ENCODE measurements at places on chromosomes 5 and 9.

- no peak for DNase-seq
Measured at GRCh38 chr5:31767335-31768031, 128.6 kb downstream of the PDZD2 start.

DNA sequence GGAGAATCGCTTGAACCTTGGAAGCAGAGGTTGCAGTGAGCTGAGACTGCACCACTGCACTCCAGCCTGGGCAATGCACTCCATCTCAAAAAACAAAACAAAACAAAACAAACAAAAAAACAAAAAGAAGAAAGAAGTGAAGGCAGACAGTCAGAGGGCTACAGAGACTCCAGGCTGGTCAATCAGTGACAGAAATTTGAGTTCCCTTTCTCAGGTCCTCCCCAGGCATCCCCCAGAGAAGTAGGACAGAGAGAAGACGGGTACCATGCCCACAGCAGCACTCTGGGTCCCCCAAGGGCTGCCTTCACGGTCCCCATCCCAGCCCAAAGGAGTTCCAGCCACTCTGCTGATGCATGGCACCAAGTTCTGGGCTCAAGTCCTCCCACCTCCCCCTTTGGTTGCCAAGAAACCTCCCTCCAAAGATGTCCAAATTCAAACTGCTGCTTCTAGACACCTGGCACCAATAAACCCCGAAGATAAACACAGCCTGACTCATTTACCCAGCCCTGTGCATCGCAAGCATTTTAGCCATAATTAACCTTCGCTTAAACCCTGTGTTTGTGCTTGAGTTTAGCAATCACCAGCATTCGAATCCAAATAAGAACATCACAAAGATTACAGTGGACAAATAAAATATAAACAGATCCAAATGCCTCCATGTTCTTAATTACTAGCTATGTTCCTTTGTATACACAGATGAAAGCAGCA, 24.0 kb downstream of the SEMA4D start:
- no peak for DNase-seq

DNA sequence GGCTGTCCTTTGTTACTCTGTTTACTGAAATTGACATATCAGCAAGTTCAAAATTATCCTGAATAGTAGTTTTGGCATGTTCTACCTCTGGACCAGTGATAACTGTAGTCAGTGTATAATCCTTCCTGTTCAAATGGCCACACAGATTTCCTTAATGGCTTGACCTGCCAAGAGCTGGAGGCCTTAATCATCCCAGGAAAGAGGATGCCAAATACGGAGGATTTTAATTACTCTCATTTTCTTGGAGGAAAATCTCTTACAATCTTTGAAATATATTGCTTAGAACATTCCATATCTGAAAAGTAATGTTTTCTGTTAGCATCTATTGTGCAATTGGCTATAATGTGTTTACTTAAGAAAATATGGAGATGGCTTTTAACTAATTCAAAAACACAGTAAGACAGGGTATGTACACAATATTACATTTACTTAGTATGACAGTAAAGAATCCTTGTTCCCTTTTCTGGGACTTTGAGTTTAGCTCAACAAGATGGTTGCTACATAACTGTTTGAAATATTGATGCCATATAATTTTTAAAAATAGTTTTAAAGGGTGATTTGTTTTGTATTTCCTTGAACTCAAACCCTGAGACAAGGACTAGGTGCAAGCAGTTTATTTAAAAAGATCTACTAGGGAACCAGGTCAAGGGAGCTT, 68.9 kb upstream of the SELENOP start:
- no peak for DNase-seq

GRCh38 chr9:92276331-92277032, 17.0 kb downstream of the IARS1 start:
- no peak for DNase-seq

- no peak for DNase-seq
Measured at GRCh38 chr5:21680196-21680595, 1172.9 kb downstream of the CDH12 start.

- DNase-seq: no peak
Measured at GRCh38 chr9:108052431-108053080, 563.0 kb upstream of the KLF4 start.

GRCh38 chr9:132036521-132036920, 43.1 kb downstream of the MED27 start:
- DNase-seq: no peak

DNA sequence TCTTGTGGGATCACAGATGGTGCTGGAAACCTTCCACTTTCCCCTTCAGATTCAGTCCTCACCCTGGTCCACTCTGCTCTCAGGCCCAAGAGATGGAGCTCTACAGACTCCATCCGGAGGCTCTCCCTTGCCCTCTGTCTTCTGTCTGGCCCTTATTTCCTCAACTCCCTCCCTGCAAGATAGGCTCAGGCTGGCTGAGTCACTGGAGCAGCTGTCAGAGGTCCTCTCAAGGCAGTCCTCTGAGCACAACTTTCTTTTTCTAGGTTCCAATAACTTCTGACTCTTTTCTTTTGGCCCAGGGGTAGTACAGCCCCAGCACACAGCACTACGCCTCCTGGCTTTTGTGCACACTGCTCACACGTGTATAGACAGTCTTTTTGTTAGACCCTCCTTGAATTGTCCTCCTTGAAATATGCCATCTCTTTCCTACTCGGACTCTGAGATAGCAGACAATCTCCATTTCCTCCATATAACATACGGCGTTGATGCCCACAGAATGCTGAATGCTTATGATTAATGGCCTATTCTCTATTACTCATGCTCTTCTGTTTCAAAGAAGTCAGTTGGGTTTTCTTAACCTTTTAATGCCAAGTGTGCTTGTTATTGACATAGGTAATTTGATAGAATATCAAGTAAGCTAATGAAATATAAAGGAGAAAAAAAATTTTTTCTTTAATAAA, 193.1 kb downstream of the SLC12A2 start:
- no peak for DNase-seq

- DNase-seq: no peak
Measured at GRCh38 chr5:132526290-132526973, 16.9 kb downstream of the IL5 start.

DNA sequence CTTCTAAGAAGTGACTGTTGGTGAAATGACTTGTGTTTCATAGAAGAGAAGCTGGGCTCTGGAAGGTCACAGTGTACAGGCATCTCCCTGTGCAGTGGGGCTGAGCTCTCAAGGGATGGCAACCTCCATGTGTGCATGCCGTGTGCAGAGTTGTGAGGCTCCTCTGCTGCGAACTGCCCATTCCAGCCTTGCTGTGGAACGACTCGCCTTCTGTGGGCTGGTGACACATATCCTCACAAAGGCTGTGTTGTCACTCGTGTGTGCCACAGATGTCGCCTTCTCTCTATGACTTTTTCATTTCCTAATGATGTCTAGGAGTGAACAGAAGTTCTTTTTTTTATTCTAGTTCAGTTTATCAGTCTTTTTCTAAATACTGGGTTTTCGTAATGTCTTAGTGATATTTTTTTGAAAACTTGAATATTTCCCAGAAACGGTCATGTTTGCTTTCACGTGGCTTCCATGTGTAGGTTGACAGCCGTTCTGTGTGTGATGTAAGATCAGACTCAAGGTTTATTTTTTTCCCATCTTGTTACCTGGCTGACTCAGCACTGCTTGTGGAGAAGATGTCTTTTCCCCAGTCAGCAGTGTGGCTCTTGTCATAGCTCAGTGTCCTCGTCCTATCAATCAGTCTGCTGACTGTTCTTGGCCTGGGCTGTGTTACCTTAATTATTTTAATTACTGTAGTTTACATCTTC, 57.3 kb upstream of the CACNA1B start:
- no peak for DNase-seq

GRCh38 chr9:82565188-82565969, 497.6 kb downstream of the RASEF start:
- no peak for DNase-seq

DNA sequence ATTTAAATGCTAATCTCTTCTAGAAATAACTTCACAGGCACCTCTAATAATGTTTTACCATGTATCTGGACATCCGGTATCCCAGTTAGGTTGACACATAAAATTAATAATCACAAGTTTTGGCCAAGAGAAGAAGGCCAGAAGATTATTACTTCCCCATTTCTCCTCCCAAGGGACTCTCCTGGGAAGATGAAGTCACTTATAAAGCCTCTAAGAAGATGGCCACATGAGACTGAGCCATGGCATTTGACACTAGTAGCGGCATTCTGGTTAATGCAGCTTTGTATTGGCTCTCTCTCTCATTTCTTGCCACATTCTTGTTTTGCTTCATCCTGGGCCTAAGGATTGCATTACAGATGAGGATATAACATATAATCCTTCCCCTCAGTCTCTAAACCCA, 34.5 kb upstream of the RASA1 start:
- DNase-seq: no peak

DNA sequence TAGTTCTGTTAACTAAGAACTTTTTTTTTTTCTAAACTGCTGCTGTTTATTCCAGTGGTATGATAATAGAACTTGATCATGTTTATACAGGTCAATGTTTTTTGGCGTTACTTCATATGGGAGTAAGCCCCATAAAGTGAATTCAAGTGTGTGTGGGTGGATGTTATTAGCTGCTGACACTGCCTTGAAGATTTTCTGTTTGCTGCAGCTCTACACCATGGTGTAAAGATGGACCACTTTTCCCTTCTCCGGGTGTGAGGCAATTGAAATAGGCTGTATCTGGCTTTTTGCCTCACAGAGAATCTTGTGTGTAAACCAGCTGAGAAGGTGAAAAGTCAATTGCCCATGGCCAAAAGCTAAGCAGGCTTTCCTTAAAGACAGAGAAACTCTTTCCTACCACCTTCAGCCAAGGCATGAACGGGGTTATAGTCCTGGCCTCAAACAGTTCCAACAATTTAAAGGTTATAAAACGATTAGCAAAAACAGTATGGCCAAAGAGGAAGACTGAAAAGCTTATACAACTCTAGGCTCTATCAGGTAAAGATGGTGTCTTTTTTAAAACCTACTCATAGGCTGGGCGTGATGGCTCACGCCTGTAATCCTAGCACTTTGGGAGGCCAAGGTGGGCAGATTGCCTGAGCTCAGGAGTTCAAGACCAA, 33.9 kb upstream of the ABCA1 start:
- no peak for DNase-seq

GRCh38 chr5:96214442-96215197, 218.4 kb downstream of the PCSK1 start:
- no peak for DNase-seq

GRCh38 chr5:138890644-138891043, 15.5 kb upstream of the LRRTM2 start:
- DNase-seq: no peak

DNA sequence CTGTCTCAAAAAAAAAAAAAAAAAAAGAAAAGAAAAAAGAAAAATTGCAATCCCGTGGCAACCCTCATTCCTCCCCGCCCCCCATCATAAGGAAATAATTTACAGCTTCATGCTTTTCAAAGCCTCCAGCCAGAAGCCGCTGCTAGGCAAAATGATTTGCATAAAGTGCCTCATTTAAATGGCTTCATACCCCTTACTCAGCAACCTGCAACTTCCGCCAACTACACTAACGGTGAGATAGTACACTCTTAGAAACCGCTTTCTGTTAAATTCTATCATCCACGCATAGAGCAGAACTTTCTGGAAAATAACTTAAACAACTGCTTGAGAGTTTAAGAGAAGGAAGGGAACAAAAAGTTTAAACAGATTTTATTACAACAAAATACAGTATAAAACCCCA, 17.8 kb downstream of the SERINC5 start:
- no peak for DNase-seq

- no peak for DNase-seq
Measured at GRCh38 chr9:462606-463005, 247.9 kb downstream of the DOCK8 start.

DNA sequence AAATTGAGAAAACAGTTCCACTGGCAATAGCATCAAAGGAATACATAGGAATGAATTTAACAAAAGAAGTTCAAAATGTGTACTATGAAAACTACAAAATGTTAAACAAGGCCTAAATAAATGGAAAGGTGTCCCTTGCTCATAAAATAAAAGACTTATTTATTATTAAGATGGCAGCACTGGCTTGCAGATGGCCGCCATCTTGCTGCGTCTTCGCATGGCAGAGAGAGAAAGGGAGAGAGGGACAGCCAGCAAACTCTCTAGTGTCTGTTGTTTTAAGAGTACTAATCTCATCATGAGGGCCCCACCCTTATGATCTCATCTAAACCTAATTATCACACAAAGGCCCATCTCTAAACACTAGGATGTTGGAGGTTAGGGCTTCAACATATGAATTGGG, 47.1 kb downstream of the ABLIM3 start:
- no peak for DNase-seq

DNA sequence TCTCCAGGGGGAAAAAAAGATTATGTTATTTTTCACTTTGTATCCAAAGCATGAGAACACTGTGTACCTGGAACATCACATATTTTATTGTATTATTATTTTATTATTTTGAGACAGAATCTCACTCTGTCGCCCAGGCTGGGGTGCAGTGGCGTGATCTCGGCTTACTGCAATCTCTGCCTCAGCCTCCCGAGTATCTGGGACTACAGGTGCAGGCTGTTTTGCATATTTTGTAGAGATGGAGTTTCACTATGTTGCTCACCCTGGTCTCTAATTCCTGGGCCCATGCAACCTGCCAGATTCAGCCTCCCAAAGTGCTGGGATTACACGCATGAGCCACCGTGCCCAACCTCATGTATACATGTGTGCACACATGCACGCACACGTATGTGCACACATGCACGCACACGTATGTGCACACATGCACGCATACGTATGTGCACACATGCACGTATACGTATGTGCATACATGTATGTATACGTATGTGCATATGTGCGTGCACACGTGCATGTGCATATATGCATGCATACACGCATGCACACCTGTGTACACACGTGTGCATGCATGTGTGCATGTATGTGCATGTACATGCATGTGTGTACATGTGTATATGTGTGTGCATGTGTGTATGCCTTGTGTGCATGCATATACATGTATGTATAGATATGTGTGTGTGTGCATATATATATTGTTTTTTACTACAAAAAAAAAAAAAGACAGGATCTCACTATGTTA, 9.5 kb upstream of the UGCG start:
- no peak for DNase-seq

GRCh38 chr9:101566904-101567724, 27.7 kb downstream of the PPP3R2 start:
- DNase-seq: no peak

- DNase-seq: no peak
Measured at GRCh38 chr5:6508931-6509330, 60.3 kb downstream of the UBE2QL1 start.

GRCh38 chr5:150630461-150631325, 9.8 kb upstream of the SYNPO start:
- DNase-seq: no peak

DNA sequence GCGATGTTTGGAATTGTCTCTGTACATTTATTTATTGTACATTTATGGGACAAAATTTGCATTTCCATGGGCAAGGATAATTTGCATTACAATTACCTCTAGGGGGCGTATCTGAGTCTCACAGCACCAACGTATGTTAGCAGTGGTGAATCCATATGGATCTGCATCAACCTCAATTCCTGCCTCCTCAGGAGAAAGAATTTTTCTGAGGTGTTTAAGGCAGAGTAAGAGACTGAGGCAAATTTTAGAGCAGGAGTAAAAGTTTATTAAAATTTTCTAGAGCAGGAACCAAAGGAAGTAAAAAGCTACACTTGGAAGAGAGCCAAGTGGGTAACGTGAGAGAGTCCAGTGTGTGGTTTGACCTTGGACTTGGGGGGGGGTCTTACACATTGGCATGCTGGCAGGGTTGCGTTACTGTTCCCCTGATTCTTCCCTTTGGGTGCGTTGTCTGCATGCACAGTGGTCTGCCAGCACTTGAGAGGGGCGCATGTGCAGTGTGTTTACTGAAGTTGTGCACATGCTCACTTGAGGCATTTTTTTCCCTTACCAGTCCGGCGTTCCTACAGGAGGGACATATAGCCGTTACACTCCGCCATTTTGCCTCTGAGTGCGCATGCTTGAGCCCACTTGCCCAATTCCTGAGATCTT, 21.0 kb upstream of the RAB14 start:
- DNase-seq: no peak

- no peak for DNase-seq
Measured at GRCh38 chr9:120484162-120484561, 95.8 kb downstream of the CDK5RAP2 start.

Measured in esophagus squamous epithelium (tissue), 5 donors.